Hematopoietic multipotent progenitor cell treated with erythropoietin and hydrocortisone succinate and interleukin-3 and kit ligand, for 4 days (in vitro differentiated cells): ENCODE measurements at places on chromosomes 7 and 10.

GRCh38 chr10:131311402-131311660 lies 190 bp downstream of the TCERG1L start:
- DNase-seq = no peak

- no peak for DNase-seq
These were observed 88.0 kb downstream of the TMEM178B start for GRCh38 chr7:141161550-141162535.

DNA sequence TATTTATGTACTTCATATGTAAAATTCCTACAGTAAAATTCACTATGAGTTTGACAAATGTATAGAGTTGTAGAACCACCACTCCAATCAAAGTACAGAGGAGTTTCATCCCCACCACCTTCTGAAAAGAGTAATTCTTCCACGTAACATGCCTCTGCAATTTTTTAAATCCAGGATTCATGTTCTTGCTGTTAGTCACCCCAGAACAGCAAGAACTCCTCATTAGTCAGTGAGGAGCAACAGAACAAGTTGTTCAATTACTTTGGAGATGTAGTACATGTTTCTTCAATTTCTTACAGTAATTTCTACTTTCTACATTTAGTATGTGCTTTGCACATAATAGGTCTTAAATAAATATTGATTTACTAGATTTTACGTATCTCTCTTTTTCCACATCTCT lies 248.1 kb downstream of the ABCA13 start:
- DNase-seq = no peak

DNA sequence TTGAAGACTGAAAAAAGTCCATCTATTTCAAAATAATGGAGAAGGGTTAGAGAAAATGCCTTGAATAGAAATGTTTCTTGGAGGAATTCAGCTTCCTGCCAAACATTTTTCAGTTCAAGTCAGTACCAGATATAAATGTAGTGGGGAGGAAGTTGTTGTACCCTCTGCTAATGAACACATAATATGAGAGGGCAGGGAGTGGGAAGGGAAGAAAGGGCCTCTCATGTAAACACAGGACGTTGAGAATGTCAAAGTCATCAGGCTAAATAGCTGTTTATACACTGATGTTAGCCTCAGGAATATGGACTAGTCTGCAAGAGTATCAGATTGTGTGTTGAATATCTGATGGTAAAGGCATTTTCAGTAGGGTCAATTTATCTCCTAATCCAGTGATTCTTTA lies 37.0 kb downstream of the GPR37 start:
- no peak for DNase-seq

GRCh38 chr10:110812583-110812982 lies 59.1 kb upstream of the PDCD4 start:
- DNase-seq = no peak
